ENCODE measurements at places on chromosomes 2 and 18.

- DNase-seq: no peak
These were observed 55.7 kb upstream of the REL start for GRCh38 chr2:60825666-60826065.

DNA sequence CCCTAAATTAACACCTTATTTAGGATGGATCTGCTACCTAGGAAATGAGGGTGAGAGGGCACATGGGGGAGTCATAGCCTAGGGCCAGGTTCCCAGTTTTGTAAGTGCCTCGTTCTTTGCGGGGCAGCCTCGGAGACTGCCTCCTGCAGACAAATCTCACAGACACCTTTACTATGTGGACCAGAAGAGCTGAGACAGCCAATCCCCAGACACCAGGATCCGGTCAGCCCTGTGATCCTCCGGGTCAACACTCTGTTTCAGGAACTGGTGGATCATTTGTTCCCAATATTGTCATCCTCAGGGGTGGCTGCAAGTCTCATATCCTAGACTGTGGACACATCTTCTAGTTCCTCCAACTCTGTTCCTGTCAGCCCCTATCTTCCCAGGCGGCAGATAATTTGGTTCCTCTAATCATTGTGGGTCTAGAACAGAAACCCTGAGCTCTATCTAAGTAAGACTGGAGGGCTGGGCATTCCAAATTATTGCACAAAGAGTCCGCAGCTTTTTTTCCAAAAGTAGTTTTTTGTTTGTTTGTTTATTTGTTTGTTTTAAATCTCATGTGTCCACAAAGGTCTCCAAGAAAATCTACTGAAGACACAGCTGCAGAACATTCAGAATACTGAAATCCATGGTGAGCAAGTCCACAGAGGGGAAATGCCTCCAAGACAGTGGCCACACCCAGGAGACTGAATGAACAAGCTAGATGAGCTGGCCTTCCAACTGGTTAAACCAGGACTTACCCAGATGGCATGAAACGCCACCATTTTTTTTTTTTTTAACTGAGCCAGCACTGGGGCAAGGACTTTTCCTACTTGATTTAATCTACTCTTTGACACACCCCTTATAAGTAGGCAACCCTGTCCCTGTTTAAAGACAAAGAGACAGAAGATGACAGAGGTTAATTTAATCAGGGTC, 6.2 kb upstream of the GDF7 start:
- DNase-seq: no peak

- no peak for DNase-seq
These were observed 13.6 kb upstream of the RTN4 start for GRCh38 chr2:55063713-55064323.

DNA sequence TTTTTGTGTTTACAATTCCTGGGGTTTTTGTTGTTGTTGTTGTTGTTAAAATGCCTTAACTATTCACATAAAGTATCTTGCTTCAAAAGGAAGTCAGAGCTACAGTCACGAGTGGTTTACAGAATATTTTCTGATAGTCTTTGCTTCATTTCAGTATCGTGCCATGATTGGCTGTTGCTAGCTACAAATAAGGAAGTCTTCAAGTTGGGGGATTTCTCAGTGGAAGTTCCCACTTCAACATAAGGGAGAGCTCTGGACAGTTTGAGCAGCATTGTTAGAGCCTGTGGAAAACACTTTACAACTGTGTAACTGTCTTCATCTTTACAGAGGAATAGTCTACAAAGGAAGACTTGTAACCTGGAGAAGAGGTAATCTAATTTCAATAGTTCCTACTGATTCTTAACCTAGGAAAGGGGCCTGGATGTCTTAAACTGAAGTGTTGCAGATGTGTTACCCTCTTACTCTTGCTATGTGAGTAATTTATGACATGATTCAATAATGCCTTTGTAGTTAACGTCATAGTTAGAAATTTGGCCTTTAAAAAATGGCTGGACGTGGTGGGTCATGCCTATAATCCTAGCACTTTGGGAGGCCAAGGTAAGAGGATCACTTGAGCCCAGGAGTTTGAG, 23.4 kb upstream of the TANK start:
- no peak for DNase-seq
